NCI-H2107 (cell line): ENCODE measurements at places on chromosomes 16 and 17.

DNA sequence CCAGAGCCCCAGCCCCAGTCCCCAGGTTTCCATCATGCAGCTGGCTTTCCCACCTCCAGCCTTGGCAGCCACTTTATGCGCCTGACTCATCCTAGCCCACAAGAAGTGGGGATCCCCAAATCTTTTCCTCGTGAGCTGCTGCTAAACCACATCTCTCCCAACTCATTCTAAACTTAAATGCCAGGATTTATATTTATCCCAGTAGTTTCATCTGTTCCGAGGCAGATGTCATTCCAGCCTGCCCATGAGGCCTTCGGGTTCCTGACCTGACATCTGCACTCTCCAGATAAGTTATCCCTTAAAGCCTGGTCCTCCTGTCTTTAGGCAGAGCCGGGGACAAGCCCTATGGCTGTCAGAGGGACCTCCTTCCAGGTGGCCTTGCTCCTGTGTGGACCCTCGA, 16.6 kb downstream of the PLXDC1 start:
- DNase-seq: no peak

GRCh38 chr17:58233543-58233942, 4.8 kb upstream of the LPO start:
- no peak for DNase-seq

DNA sequence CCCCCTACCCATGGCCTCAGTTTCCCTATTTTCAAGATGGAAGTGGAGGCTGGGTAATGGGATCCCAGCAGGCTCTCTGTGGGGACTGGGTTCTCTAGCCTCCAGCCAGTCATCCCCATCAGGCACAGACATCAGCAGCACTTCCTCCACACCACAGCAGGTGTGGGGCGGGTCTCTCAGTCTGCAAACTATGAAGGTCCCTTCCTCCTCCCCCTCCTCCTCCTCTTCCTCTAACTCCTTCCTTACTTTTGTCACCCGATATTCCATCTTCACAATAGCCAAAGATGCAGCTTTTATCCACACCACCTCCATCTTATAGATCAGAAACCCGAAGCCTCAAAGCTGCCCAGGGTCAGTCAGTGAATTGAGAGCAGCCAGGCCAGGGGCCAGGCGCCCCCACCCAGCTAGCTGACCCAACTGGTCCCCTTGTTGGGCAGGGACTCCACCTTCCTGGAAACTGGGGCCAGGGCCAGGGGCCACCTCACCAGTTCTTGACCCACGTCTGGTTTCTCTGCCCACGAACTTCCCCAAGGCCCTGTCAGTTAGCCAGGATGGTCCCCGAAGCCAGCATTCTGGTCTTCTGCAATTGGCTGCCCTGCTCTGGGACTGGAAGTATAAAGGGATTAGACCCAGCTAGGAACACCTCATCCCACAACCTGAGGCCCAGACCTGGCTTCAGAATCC, 2.5 kb downstream of the FAM83G start:
- DNase-seq: no peak

DNA sequence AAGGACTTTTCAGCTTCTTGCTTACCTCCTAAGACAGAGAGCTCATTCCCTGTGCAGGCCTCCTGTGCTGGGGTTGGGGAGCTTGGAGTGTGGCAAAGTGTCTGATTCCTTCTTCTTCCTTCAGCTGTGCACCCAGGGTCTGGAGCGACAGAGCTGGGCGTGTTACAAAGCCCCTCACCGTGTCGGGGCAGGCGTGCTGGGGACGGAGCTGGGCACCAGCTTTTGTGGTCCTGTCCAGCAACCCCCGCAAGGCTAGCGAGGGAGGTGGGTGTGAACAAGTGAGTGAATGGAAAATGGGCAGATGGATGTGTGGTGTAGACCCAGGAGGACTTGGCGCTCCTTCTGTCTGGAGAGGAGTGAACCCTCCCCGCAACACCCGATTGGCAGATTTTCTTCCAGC, 23.7 kb downstream of the SOX8 start:
- no peak for DNase-seq

DNA sequence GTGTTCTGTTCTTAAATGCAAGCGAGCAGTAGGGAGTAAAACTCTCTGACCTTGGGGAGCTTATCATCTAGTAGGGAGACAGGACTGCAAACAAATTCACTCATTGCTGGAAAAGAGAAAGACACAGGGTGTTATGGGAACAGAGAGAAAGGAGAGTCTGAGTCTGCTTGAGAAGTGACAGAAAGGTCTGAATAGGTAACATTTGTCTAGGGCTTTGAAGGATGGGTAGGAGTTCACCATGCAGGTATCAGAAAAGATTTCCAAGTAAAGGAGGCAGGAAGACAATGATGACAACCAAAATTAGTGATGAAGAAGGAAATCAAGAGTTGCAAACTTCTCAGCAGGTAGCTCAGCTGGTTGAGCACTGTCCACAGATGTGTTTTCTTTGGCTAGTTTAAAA, 93.6 kb upstream of the GPR139 start:
- DNase-seq: no peak

GRCh38 chr17:66967837-66968543, 3.5 kb downstream of the CACNG4 start:
- no peak for DNase-seq

DNA sequence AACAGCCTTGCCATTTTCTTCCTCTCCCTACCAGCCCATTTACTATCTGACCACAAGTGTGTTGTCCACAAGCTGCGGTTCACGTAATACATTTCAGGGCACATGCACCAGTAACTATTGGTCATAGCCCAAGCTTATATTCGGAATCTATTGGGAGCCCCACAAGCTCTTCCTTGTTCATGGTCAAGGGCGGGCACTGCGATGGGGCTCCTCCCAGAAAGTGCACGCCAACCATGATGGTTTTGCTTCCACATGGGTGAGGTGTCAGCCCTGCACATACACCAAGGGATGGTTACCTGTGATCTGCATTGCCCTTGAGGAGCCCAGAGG, 12.1 kb downstream of the THRA start:
- DNase-seq: no peak

DNA sequence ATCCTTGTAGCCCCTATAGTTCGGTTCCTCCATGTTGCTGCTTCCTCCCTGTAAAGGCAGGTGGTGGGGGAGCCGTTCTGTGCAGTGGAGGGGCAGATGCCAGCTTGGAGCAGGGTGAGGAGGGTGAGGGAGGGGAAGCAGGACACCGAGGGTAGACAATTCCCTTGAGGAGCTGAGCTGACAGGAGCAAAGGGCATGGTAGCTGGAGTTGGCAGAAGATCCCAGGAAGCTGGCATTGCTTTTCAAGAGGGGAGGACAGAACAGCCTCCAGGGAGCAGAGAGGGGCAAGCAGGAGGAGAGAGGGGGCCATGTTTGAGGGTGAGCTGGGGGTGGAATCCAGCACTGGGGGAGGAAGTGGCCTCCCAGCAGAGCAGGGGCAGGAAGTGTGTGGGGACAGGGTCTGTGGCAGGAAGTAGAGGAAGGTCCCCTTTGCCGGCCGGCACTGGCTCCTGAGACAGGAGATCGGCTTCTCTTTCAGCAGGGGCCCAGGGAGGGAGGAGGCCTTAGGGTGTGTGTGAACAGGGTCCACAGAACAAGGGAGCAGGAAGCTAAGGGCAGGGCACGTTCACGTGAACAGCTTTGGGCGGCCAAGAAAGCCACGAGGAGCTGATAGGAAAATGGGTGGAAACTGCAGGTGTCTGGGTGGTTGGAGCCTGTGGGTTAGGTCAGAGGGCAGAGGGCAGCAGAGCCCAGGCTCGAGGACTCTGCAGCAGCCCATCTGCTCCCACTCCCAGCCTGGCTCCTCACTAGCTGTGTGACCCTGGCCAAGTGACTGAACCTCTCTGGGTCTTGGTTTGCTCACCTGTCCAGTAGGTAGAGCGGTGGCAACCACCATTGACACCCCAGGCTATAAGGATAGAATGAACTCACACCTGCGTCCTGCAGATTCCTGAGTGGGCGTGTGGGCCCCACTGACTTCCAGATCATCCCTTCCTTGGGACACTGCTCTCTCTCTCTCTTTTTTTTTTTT, 17.5 kb upstream of the SPNS2 start:
- no peak for DNase-seq

GRCh38 chr17:80916246-80916645, 75.4 kb upstream of the CHMP6 start:
- no peak for DNase-seq

GRCh38 chr16:24988129-24988518, 27.0 kb downstream of the ARHGAP17 start:
- no peak for DNase-seq

DNA sequence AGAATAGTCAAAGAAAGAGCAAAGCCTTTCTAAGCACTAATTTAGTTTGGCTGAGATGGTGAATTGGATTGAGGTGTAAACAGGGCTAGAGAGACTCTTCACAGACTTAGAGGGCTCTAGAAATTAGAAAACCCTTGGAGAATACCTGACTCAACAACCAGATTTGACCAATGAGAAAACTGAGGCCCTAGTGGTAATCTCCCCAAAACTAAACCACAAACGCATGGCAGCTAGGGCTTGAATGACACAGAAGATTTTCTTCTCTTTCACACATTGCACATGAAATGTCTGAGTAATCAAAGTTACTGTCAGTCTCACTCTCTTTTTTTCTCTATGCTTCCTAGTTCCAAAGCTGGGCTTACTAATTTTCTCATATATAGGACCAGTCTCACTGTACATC, 314.5 kb upstream of the KCNJ16 start:
- no peak for DNase-seq

- no peak for DNase-seq
These were observed 9.9 kb upstream of the ENPP7 start for GRCh38 chr17:79720705-79721292.

DNA sequence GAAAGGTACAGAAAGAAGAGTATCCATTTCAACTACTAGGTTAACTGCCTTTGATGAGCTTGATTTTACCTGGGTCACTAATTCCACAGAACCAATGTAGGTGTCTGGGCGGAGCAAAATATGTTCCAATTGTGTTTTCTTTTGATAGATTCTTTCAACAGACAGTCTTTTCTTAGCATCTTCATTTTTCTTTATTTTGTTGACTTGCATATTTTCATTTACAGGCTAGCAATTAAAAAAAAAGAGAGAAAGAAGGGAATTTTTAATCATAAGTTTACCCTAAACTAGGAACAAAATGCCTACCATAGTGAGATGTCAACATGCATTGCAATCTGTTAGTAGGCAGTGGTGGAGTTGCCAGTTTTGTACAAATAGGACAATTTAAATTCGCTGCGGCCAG, 1.0 kb downstream of the TOP2A start:
- DNase-seq: no peak

GRCh38 chr16:1982013-1982433, 754 bp upstream of the NOXO1 start:
- no peak for DNase-seq

DNA sequence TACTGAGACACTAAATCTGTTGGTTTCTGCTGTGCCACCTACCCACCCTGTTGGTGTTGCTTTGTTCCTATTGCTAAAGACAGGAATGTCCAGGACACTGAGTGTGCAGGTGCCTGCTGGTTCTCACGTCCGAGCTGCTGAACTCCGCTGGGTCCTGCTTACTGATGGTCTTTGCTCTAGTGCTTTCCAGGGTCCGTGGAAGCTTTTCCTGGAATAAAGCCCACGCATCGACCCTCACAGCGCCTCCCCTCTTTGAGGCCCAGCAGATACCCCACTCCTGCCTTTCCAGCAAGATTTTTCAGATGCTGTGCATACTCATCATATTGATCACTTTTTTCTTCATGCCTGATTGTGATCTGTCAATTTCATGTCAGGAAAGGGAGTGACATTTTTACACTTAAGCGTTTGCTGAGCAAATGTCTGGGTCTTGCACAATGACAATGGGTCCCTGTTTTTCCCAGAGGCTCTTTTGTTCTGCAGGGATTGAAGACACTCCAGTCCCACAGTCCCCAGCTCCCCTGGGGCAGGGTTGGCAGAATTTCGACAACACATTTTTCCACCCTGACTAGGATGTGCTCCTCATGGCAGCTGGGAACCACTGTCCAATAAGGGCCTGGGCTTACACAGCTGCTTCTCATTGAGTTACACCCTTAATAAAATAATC, 14.6 kb downstream of the STH start:
- no peak for DNase-seq

DNA sequence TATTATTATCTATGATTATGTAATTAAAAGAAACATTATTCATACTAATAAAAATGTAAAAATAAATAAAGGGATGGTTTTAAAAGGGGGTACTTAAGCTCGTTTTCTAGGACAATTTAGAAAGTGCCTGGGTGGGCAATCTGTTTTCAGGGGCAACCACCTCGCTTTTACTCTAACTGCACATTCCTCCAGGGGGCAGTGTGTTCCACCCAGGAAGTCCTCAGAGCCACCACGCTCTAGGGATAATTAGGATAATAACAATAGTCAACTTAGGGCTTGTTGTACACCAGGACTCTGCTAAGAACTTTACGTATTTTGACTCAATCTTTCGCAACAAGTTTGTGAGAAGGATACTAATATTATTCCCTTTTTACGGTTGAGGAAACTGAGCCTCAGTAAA, 396.7 kb upstream of the MAF start:
- DNase-seq: no peak

DNA sequence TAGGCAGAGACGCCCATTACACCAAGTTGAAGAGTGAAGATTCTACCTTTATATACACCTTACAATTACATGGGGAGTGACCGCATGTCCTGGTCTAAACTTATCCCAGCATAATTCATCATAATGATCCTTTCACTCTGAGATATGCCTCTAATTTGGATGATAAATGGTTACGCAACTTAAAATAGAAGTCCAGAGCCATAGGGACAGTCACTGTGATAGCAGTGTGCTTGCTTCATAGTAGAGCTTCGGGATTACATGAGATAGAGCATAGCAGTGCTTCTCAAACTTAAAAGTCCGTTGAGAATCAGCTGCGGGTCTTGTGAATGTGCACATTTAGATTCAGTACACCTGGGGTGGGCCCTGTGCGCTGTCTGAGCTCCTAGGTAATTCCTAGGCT, 16.9 kb downstream of the USP10 start:
- no peak for DNase-seq

DNA sequence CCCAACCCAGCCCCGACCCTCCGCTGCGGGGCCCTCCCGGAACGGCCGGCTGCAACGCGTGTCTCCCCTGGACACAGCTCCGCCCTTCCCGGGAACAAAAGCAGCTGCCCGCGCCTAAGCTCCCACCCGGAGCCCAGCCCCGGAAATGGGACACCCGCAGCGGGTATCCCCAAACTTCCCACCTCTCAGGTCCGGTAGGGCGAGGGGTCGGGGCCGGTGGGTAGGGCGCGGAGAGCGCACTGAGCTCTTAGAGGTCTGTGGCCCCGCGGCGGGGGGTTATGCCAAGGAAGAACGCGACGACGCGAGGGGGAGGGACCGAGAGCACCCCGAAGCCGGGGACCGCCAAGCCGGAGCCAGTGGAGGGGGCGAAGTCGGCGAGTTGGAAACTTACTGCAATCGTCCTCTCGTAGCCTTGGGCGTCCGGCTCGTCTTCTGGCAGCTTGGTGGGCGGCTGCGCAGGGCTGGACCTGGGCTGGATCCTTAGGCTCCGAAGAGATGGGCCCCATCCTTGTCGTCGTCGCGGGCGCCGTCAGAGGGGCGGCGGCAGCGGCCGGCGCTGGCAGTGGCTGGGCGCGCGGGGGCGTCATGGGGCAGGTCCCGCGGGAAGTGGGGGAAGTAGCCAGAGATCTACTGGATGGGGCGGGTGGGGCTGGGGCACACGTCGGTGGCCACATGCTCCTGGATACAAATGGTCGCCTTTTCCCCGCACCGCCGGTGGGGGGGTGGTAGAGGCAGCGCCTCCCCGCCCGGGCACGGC, 6.9 kb downstream of the USP6 start:
- DNase-seq: no peak
